ENCODE measurements at places on chromosomes 1 and 21.

- DNase-seq = no peak
Observed at GRCh38 chr21:21290751-21291150, 292.5 kb downstream of the NCAM2 start.

GRCh38 chr1:154975409-154976059, 1.1 kb downstream of the CKS1B start:
- DNase-seq = no peak

DNA sequence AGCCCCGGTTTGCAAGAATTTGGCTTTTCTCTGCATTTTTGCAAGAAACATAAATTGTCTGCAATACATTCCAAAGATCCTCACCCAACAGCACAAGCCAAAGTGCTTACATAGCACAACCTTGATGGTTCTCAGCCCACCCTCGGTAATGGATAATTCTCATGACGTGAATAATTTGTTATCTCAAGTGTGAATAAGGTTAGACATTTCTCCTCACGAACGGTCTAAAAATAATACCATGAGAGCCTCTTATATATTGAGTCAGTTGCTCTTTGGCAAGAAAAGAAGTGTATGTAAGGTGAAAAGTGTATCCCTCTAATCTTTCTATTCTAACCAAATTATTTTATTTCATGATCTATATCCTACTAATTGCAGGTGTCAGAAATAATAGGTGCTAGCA, 33.3 kb downstream of the KRTAP19-8 start:
- no peak for DNase-seq

GRCh38 chr1:25796811-25797458, 3.1 kb upstream of the SELENON start:
- DNase-seq = peak; percentile 91

DNA sequence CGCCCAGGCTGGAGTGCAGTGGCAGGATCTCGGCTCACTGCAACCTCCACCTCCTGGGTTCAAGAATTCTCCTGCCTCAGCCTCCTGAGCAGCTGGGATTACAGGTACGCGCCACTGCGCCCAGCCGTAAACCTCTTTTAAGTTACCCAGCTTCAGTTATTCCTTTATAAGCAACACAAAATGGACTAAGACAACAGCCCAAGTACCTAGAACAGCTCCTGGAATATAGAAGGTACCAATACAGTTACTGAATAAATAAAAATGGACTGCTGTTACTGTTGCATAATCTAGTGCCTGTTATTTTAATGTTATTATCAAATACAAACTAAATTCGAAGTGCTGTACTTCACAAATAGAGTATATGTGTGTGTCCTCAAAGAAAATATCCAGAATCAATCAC, 17.1 kb downstream of the RNF115 start:
- DNase-seq = no peak

DNA sequence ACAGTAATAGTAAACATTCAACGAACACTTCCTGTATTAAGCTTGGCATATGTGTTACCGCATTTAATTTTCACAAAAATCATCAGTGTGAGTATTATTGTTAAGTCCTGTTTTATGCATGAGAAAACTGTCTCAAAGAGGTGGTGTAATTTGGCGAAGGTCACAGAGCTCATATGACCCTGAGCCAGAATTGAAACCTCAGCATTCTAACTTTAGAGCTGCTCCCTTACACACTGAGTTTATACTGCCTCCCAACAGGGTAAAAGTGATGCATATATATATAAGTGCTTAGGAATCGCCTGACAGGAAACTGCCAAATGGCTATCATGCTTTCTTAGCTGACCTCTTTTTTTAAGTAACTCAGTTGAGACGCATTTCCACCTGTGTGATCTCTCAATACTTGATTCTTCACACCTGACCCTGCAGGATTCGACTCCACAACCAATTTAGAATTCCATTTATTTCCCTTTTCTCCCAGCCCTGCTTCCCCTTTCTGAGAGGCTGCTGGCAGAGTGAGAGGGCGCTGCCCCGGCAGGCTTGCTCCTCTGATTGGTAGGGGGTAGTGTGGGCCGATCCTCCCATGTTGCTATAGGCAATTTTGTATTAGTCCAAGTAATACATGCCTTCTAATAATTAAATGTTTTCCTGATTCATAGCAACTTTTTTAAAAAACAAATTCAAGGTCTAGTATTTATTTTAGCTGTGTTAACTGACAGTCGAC, 40.5 kb downstream of the ZBTB40 start:
- DNase-seq = no peak

DNA sequence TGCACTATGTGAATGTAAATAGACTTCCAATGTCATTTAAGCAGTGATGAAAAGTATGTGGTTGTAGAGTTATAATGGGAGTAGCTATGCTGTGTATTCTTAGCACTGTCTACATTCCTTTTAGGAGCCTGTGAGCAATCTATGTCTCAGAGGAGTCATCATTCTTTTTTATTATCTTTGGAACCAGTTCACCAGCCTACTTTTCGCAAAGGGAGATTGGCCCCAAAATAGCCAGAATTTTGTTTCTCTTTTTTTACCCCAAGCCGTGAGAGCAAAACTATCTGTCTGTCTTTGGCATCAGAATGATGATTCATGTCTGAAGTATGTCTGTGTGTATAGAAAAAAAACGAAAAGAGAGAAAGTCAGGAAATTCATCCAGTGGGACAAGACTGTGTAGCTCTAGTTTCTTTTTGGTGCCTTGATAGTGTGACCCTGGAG, 44.2 kb downstream of the OSBPL9 start:
- DNase-seq = no peak

DNA sequence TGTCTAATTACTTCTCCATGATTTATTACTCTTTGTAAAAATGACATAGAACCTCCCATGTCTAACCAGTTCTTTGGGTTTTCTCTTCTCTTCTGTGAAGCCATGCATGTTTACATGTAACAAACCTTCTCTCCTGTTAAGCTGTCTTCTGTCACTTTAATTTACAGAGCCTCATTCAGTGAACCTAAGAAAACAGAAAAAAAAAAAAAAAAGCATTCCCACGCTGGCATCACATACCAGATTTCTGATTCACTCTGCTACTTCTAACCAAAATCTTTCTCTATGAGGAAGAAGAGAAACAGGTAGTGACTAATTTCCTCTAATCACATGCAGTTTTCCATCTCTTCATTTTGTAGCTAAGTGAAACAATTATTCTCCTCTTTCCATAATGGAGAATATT, 141.4 kb upstream of the CXADR start:
- no peak for DNase-seq

DNA sequence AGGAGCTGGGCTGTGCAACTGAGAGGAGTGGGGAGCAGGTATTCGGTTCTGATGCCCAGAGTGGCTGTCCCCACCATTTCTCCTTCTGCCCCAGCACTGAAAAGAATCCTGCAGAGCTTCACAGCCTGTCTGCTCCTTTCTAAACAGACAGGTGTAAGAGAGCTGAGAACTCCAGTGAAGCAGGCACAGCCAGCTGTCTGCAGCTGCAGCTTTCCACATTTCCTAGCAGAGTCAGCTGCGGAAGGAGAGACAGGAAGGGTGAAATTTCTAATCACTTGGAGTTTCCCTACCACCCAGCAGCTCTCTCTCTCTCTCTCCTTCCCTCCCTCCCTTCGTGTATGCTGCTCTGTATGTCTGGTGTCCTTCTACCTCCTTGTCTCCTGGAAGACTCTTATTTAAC, 40.5 kb upstream of the GJB5 start:
- no peak for DNase-seq

- no peak for DNase-seq
Observed at GRCh38 chr1:11951901-11952300, 17.4 kb downstream of the PLOD1 start.

- DNase-seq = no peak
Observed at GRCh38 chr1:60791226-60791625, 291.1 kb upstream of the NFIA start.

- peak; percentile 82 for DNase-seq
Observed at GRCh38 chr1:11650331-11650991, 3.8 kb downstream of the FBXO2 start.

DNA sequence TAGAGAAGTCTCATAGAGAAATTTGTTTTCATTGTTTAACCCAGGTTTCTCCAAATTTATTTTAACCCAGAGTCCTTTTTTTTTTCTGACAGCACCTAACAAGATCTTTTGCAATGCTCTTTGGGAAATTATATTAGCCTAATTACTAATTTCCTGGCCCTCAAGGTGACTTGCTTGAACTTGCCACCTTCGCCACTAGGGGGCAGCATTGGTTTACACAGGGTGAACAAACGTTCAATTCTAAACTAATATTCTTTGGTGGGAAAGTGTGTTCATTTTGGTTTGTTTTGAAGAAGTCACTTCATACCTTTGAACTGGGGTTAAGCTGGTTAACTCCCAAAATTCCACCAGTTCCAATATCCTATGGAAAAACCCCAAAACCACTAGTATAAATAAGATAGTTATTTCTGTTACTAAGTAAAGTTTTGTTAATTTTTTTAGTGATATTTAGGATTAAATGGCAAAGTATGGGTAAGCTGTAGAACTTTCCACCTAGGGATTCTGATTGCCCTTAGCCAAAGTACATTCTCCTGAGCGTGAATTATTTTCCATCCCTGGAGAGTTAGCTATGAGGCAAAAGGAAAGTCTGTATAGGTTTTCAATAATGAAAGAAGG, 13.0 kb downstream of the CCDC190 start:
- peak; percentile 89 for DNase-seq

DNA sequence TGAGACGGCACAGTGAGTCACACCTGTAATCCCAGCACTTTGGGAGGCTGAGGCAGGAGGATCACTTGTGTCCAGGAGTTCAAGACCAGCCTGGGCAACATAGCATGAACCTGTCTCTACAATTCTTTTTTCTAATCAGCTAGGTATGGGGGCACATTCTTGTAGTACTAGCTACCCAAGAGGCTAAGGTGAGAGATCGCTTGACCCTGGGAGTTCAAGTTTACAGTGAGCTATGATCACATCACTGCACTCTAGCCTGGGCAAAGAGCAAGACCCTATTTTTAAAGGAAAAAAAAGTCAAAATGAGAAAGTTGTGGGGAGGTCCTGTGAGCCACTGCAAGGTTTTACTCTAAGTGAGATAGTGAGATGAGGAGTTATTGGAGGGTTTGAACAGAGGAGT, 34.8 kb upstream of the AHCTF1 start:
- no peak for DNase-seq

DNA sequence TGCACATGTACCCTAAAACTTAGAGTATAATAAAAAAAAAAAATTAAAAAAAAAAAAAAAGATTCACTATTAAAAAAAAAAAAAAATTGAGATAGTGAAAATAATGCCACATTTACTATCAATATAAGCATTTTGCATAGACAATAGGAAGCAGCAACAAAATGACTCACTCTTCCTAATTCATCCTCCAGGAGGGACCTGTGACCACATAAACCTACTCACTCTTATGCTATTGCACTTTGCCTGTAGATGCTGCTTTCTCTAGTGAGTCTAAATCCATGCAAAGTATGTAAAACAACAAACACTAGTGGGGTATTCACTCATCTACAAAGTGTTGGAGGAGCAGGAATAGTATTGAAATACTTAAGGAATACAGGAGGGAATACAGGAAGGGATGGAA, 2.9 kb downstream of the OR10J5 start:
- DNase-seq = no peak

DNA sequence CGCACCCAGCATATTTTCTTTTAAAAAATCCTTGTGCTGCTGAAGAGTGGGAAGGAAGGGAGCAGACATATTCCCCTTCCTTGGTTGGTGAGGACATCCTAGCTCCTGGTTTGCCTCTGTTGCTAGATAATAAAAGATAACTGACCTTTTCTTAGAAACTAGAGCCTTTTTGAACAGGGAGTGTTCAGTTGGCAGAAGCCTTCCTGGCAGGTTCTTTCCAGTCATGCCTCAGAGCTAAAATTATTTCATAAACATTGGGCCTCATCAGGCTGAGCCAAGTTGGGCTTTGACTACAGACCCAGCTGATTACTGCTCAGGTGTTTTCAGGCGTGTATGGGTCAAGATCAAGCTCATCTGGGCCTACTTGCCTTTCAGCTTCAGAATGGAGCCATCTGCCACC, 22.7 kb upstream of the SH3BGRL3 start:
- DNase-seq = no peak

- no peak for DNase-seq
Observed at GRCh38 chr1:150912623-150913022, 13.5 kb upstream of the SETDB1 start.

DNA sequence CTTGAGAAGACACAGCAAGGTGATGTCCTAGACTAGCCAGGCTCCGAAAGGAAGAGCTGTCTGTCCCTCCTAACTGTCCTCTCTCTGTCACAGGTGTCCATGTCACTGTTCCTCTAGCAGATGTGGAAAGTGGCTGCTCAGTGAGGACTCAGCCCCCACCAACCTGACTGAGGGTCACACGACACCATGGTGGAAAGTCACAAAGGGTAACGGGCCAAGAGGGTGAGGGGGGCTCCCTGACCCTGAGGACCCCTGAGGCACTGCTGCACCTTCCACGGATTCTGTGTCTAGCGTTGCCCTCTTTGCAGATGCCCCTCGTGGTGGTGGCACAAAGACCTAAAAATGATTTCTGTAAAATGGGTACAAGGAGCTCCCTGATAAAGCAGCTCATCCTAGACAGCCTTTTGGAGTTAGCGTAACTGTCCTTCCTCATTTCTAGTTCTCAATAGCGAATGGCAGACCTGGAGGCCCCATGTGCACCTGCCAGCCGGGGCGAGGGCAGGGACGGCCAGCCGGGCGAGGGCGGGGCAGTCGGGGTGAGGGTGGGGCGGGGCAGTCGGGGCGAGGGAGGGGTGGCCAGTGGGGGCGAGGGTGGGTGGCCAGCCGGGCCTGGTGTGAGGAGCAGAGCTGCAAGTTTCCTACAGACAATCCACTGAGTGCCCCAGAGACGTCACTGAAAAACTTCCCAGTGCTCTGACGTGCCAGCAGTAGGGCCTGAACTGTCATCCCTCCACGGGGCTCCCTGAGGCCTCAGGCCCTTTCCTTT, 23.4 kb downstream of the POFUT2 start:
- no peak for DNase-seq

DNA sequence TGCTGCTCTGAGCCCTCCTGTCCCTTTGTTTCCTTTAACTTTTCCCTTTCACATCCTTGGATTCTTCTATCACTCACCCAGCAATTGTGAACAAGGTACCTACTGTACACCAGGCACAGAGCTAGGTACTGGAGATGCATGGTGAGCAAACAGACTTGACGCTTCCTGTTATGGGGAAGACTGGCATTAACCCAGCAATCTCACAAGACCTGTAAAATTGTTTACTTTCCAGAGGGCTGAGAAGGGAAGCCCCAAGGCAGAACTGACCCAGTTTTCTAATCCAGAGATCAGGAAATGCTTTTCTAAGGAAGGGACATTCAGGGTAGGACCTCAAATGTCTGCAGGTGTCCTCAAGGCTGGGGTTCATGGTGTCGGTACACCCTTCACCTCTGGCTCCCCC, 171.6 kb upstream of the KAZN start:
- DNase-seq = no peak

- DNase-seq = no peak
Observed at GRCh38 chr1:31689854-31690253, 14.0 kb downstream of the COL16A1 start.

- DNase-seq = no peak
Observed at GRCh38 chr1:39800471-39800835, 11.8 kb upstream of the BMP8B start.
